ENCODE measurements at places on chromosomes 3 and 15.

DNA sequence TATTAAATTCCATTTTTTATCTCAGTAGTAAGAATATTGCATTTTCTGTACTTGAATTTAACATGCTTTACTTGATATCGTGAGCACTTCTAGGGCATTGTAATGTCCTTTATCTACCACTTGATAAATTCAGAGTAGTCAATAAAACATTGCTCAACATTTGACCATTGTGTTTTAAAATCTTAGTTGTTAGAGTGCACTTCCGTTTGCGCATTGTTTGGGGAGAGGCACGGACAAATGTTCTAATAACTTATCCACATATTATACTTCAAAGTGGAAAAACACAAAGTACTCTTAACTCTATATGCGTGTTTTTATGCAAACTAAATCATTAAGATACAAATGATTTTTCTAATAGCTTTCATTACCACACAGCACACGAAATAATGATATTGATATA lies 419 bp downstream of the FAM227B start:
- DNase-seq = no peak

DNA sequence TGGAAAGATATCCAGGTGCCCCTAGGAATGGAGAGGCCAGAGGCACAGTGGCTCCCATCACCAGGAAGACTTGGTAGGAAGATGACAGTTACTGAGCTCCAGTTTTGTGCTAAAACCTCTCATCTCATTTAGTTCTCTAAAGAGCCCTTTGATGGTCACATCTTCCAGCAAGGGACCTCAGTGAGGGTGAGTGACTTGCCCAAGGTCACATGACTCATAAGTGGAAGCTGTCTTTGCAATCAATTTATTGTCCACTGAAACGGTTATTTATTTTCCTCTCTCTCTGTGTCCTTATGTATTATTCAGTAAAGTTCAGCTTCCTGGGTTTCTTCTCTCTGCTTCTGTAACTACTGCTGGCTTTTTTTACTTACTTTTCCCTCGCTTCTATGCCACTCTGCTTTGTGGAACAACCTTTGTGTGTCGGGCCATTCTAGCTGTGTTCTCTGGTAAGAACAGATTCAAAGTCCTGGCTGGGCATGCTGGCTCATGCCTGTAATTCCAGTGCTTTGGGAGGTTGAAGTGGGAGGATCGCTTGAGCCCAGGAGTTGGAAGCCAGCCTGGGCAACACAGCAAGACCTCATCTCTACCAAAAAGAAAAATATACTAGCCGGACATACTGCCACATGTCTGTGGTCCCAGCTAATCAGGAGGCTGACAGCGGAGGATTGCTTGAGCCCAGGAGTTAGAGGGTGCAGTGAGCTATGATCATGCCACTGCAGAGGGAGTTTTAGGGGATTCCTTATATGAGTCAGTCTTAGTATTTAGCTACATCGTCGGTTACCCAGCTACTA lies 55.9 kb downstream of the PDIA5 start:
- DNase-seq = no peak

DNA sequence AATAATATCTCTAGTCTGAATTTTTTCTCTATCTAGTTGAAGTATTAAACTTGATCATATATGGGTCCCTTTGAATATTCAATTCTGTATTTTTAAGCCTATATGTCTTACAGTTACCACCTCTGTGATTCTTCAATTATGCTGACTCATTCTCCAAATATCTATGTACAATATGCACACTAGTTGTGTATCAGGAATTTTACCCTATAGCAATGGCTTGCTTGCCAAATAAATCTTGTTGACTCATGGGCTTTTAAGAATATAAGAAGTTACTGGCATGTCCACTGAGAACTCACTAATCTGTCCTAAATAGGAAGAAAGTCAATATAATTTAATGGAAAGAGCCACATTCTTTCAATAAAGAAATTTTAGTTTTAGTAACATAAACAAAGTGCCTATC lies 656.3 kb downstream of the RBMS3 start:
- no peak for DNase-seq

GRCh38 chr3:144129536-144130214 lies 158.1 kb downstream of the DIPK2A start:
- no peak for DNase-seq

DNA sequence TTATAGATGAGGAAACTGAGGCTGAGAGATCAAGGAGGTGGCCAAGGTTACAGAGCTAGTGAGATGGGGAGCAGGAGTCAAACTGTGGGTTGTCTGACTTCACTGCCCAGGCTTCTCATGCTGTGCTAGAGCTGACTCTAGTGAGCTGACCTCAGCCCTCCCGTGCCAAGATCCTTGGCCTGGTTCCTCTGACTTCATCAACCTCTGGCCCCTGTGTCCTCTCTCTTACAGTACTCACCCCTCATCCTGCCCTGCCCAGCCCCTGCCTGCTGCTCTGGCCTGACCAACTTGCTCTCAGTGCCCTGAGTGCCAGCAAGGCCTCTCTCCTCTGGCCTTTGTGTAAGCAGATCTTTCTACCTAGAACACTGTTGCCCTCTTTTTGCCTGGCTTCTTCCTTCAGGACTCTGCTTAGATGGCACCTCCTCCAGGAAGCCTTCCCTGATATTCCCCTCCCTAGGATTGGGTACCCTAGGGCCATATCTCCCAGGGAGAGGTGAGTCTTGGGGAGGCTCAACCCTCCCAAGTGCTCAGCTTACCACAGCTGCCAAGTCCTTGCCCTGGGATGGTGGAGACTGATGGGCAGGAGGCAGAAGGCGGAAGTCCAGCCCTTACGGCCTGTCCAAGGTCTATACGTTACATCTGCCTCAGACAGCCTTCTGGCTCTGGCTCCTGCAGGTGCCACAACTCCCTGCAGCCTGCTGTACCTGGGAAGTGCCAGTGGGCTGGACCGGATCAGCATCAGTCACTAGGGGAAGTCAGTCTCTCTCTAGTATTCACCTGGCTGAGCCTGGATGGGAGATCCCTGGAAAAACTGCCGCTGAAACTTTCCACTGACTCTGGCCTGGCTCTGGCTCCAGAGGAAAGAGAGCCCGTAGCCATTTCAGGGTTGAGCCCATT lies 36.3 kb upstream of the FAM107A start:
- DNase-seq = no peak

GRCh38 chr15:82132742-82133141 lies 86.9 kb upstream of the MEX3B start:
- DNase-seq = no peak

DNA sequence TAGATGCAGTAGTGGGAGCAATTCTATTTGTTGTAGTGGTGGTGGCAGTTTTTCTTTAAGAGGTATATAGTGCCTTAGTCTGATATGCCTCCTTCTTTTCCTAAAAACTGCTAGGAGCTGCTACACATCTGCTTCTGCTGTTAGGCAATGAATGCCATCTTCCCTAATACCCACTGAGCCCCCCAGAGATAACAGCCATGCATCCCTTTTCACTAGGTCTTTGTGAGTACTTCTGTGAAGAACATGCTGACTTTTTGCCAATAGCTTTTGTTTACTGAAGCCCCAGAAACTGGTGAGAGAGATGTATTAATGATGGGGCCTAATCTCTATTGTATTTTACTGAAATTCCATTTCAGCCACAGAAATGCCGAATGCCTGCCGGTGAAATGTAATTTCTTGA lies 92.6 kb upstream of the CHL1 start:
- DNase-seq = no peak

GRCh38 chr3:16372362-16373292 lies 107.6 kb downstream of the OXNAD1 start:
- DNase-seq = no peak

- no peak for DNase-seq
Measured at GRCh38 chr15:29272219-29272618, 2.6 kb upstream of the NSMCE3 start.

- DNase-seq = no peak
Measured at GRCh38 chr3:25508901-25509300, 80.8 kb downstream of the RARB start.

DNA sequence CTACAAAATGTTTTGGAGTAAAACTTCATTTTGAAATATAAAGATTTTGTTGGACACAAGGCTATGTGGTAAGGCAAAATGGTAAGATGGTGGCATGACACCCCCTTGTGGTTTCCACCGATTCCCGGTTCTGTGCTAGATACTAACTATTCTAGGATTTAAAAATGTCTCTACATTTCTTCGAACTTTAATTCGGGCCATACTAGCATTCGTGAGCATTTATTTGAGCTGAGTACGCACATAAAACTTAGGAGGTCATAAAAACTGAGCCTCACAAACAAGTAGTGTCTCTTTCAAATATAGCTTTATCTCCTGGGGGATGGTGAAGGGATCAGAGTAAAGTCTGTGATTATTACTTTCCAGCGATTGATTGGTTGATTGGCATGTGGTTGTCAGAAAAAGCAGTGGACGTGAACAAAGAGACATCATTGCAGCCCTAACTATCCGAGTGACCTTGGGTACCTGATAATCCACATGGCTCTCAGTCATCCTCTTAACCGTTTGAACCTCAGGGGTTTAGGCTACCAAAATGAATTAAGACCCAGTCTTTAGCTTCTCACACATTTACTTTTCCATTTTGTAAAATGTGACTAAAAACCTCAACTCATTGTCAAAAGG lies 1.1 kb upstream of the ZNF639 start:
- DNase-seq = no peak

DNA sequence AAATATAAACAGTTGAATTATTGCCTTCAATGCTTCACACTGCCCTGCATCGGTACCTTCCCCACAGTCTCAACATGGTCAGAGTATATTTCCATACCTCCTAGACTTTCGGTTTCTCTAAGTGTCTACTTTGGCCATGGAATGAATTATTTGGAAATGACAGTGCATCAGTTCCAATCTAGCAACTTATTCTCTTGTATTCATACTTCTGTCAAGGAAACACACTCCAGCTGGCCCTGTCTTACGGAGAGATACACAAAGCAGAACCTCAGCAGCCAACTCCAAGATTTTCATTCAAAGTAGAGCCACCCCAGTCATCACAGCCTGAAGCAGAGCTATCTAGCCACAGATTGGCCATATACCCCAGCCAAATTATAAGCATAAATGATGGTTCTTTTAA lies 518.4 kb upstream of the UBE2E2 start:
- DNase-seq = no peak

- no peak for DNase-seq
Measured at GRCh38 chr3:144809380-144809779, 837.8 kb downstream of the DIPK2A start.

- no peak for DNase-seq
Measured at GRCh38 chr15:56923174-56923591, 4.7 kb downstream of the TCF12 start.

DNA sequence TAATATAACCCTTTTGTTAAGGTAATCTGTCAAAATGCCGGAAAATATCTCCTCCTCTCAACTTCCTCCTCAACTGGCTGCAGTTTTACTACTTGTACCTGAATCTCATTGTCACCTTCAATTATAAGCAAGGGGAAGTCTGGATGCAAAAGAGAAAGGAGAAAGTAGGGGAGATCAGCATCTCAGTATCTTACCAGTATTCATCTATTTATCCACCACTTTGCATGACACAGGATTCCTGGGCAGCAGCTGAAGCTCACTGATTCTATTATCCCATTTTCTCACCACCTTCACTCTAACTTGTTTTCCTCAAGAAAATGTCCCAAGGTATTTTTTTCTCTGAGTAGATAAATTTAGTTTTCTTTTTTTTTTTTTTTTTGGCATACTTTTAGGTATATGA lies 440.5 kb upstream of the CBLB start:
- DNase-seq = no peak

DNA sequence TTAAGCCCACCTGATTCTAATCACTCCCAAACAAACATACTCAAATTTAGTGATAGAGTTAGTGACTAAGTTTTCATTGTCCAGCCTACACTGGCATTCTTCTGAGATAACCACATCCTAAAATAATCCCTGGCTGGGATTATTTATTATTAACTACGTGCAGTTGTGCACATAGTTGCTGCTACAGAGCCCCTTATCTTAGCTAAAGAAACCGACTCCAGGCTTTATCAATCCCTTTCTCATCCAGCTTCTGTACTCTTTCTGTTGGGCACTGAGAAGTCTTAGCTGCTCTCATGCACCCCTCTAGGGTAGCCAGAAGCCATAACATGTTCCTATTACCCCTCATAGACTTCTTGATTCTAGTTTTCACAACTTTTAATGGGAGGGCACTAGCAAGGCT lies 208.7 kb downstream of the MBNL1 start:
- no peak for DNase-seq

GRCh38 chr3:173865900-173866498 lies 468.5 kb downstream of the NLGN1 start:
- DNase-seq = no peak

DNA sequence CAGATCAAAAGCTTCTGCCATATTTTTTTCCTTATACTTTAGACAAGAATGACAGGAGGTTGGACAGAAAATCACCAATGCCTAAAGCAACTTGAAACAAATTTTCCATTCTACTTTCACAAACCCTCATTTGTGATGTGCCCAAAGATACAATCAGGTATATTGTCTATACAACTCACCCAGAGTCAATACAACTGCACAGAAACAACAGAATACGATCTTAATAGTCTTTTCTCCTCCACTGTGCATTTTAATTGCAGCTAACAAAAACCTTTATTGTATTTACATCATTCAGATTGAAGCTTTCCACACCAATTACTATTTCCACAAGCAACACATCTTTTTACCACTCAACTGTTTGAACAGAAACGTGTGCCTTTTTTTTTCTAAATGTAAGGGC lies 80.4 kb downstream of the PLOD2 start:
- no peak for DNase-seq

- DNase-seq = no peak
Measured at GRCh38 chr3:78455166-78455565, 1312.6 kb downstream of the ROBO1 start.

DNA sequence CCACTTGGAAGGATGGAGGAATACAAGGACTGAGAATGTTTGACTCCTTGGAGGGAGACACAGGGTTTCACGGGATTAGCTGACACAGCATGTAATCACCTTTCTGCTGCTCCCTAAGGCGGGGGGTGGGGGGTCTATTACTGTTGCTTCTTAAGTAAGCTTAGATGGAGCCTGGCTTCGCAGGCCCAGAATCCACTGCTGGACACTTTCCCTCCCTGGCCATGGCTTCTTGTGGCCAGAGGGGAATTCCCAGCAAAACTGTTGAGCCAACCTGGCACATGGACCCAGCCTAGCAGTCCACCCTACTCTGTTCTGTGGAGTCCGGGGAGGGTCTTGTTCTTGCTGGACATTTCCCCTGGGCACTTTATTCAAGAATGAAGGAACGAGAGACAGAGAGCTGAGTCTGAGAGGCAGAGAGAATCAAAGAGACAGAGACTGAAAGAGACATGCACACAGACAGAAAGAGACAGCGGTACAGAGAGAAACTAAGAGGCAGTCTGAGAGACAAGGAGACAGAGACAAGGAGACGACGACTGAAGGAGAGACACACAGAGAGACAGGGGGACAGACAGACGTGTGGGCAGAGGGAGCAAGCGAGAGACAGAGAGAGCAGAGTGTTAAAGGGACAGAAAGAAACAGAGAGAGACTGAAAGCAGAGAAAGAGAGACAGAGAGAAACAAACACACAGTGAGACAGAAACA lies 55.6 kb upstream of the DLG1 start:
- no peak for DNase-seq

- no peak for DNase-seq
Measured at GRCh38 chr3:115986555-115987207, 363.4 kb downstream of the GAP43 start.

DNA sequence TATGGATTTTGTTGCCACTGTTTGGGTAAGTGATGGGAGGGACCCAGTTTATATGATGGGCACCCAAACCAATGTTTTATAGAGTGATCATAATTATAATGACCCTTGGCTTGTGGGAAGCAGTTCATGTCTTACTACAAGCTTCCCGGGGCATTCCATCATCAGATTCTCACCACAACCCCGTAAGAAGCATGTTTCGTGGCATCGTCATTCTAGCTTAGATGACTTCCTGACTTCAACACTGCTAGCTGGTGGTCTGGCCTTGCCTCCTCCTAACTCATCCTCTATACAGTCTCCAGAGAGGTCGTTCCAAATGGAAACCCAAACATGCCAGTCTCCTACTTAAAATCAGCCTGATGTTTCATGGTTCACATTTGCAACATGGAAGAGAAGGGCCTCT lies 226.9 kb downstream of the ADAMTS9 start:
- no peak for DNase-seq
